ENCODE measurements at places on chromosomes 6 and 20. TPM values are rescaled to one million over a fixed set of nuclear protein-coding genes. Genes with fewer than 3 reads are reported as not detected.

LRFN2 gene
- polyA plus RNA-seq, result 1.1 TPM

GINS1 gene
- 21.0 TPM for polyA plus RNA-seq

GNAS-AS1 gene
- polyA plus RNA-seq, result 1.3 TPM

SPTLC3 gene
- polyA plus RNA-seq, result 25.3 TPM

NOX3 gene
- polyA plus RNA-seq, result 1.8 TPM

MYCT1 gene
- 16.2 TPM for polyA plus RNA-seq

SALL4 gene
- polyA plus RNA-seq, result 14.7 TPM

HCRTR2 gene
- not detected for polyA plus RNA-seq

RIPOR2 gene
- 8.0 TPM for polyA plus RNA-seq

All from renal pelvis (tissue), 12 donors.